ENCODE measurements at places on chromosomes 16 and 17. TPM values are rescaled to one million over a fixed set of nuclear protein-coding genes. Genes with fewer than 3 reads are reported as not detected.
A peak's percentile ranks its signal among the peaks of the same experiment; 100 is the strongest.

Gene ITGA2B
- total RNA-seq = 7.3 TPM

Gene RNF157
- 50.4 TPM for total RNA-seq

Gene MAP2K3
- 20.3 TPM for total RNA-seq

Gene PIMREG
- 120 TPM for total RNA-seq

Gene RHBDF2
- 2.0 TPM for total RNA-seq

DNA sequence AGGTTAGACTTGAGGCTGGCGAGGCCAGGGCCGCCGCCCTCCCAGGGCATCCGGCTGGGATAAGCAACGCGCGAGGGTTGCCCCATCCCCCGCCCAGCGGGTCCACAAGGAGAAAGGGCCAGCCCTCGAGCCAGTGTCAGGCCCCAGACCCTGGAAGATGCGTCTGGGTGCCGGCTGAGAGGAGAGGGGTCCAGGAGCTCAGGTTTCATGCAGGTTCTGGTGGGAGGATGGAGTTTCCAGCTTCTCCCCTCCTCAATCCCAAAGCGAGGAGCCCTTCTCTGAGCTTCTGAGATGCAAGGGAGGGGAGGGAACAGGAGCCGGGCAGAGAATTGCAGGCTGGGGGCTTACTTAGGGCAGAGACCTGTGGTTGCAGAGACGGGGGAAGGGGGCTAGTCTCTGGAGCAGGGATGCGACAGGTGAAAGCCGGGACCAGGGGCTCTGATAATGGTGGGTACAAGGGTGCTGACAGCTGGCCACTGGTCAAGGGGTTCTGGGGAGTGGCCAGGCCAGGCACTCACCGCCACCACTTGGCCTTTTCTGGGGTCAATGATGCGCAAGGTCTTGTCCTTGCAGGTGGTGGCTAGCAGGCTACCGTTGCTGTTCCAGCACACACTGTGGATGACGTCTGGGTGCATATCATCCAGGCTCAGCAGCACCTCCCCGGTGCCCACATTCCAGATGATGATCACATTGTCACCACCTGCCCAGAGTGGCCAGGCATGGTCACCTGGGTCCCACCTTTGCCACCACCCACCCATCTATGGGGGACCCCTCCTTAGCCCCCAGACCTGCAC lies 4.2 kb downstream of the CORO6 start:
- no peak for DNase-seq
- no peak overlapping the region for H3K27ac ChIP-seq
- peaks cover 34% of the 10 kb centered on the region for H3K4me1 ChIP-seq
- H3K27me3 ChIP-seq = peaks cover 87% of the 10 kb centered on the region
- peak overlapping the region; percentile 67 for H3K4me3 ChIP-seq
- no peaks in the 10 kb centered on the region for H3K36me3 ChIP-seq

GRCh38 chr16:17988839-17989238 lies 347.7 kb downstream of the NPIPA8 start:
- H3K4me1 ChIP-seq = peaks cover 9% of the 10 kb centered on the region
- no peak overlapping the region for H3K27ac ChIP-seq
- H3K4me3 ChIP-seq = no peak overlapping the region
- H3K36me3 ChIP-seq = no peaks in the 10 kb centered on the region

- H3K36me3 ChIP-seq = peaks cover 11% of the 10 kb centered on the region
- peaks cover 98% of the 10 kb centered on the region for H3K4me1 ChIP-seq
- no peaks in the 10 kb centered on the region for H3K27me3 ChIP-seq
- no peak for DNase-seq
These were observed 333.7 kb downstream of the SEC14L1 start for GRCh38 chr17:77474292-77474988.

GRCh38 chr16:84132527-84133285 lies 12.3 kb downstream of the HSDL1 start:
- peaks cover 26% of the 10 kb centered on the region for H3K4me1 ChIP-seq
- no peaks in the 10 kb centered on the region for H3K27me3 ChIP-seq
- peaks cover 6% of the 10 kb centered on the region for H3K36me3 ChIP-seq
- no peak overlapping the region for H3K27ac ChIP-seq

- H3K4me3 ChIP-seq = no peak overlapping the region
- DNase-seq = no peak
- H3K27ac ChIP-seq = no peak overlapping the region
These were observed 80.2 kb upstream of the CIBAR2 start for GRCh38 chr16:85192238-85193114.

DNA sequence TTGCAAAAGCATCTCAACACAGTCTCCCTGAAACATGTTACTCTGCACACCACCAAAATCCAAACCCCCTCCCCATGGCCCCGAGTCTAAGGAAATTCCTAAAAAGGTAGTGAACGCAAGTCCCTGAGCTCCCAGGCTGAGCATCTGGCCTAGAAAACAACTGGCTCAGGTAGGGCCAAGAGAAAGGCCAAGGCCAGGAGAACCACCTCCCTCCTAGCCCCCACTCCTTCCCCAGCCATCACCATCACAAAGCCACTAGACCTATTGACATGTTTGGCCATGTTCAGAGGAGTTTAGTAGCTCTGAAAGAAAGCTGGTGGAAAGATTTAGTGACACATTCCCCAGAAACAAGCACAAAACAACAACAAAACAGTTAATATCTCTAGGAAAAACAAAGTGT lies 220.0 kb upstream of the PSMD7 start:
- peaks cover 3% of the 10 kb centered on the region for H3K4me1 ChIP-seq
- no peak overlapping the region for H3K27ac ChIP-seq
- H3K36me3 ChIP-seq = peaks cover 5% of the 10 kb centered on the region
- H3K27me3 ChIP-seq = no peaks in the 10 kb centered on the region
- DNase-seq = no peak

GRCh38 chr16:8831871-8832716 lies 34.5 kb downstream of the PMM2 start:
- no peak for DNase-seq
- no peak overlapping the region for H3K4me3 ChIP-seq
- peaks cover 19% of the 10 kb centered on the region for H3K4me1 ChIP-seq
- H3K27ac ChIP-seq = peak overlapping the region; percentile 95

- no peak for DNase-seq
- H3K27ac ChIP-seq = peak overlapping the region; percentile 71
- H3K36me3 ChIP-seq = no peaks in the 10 kb centered on the region
- peaks cover 56% of the 10 kb centered on the region for H3K4me1 ChIP-seq
- H3K27me3 ChIP-seq = no peaks in the 10 kb centered on the region
These were observed 93.1 kb downstream of the XYLT1 start for GRCh38 chr16:17377360-17378324.

All from neural crest cell (in vitro differentiated cells).